ENCODE measurements at places on chromosomes 7 and 10.

DNA sequence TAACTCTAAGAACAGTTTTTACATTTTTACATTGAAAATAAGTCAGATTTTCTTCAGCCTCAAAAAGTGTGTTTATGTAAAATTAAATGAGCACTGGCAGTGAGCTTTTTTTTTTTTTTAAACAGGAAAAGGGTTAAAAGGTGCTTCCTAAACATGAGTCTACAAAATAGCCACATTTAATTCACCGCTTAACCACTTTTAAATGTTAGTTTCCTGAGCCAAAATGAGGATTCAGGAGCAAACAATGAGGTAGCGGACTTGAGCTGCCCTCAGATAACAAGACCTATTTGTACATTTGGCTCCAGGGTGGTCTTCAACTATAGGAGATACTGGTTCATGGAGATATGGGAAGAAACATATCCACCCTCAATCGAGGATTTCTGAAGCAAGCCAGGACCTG, 22.8 kb downstream of the AKR1C3 start:
- no peak for DNase-seq

DNA sequence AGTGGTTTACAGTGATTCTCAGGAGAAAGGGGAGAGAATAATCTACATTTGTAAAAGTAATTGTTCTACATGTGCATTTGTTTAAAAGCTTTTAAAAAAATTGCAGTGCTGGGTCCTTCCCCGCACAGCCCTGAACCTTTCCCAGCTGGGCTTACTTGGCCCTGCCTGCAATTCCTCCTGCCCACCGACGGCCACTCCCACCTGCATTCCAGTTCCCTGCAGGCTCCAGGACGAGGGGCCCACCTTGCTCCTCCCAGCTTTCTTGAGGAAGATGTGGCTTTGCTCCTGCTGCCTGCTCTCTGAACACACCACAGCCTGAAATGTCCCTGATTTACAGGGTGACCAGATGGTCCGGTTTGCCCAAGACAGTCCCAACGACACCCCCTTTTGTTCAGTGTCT, 222.7 kb downstream of the PRPF18 start:
- no peak for DNase-seq

DNA sequence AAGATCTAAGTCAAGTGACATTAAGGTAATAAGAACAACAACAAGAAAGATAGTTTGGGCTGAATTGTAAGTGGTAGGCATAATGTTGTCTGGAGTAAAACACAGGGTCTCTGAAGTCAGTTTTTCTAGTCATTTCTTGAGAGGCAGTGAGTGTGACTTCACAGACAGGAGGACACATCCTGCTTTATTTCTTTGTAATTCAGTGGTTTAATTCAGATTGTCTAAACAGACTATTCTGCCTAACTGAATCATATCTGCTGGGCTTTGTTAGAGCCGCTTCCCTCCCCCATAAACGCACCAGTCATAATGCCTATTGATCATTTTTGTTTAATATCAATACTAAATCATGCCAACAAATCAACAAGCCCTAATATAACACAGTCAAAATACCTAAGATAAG, 46.8 kb downstream of the AGK start:
- no peak for DNase-seq

- DNase-seq = no peak
Observed at GRCh38 chr7:80060218-80060806, 74.3 kb upstream of the GNAI1 start.

GRCh38 chr10:11794566-11794965, 28.6 kb upstream of the PROSER2 start:
- no peak for DNase-seq

DNA sequence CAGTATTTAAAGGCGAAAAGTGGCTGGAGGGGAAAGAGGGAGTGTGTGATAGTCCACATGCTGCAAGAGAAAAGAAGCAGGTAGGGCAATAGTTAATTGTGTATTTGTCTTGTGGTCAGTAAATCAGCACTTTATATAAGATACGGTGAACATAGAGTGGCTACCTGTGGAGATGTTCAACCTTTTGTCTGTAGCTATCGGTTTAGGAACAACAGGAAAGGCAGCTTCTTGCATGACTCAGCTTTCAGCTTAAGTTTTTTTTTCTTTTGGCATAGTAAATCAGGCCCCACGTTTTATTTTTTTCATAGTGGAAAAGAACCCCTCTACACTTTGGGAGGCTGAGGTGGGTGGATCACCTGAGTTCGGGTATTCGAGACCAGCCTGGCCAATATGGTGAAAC, 14.2 kb upstream of the MTPN start:
- DNase-seq = no peak

DNA sequence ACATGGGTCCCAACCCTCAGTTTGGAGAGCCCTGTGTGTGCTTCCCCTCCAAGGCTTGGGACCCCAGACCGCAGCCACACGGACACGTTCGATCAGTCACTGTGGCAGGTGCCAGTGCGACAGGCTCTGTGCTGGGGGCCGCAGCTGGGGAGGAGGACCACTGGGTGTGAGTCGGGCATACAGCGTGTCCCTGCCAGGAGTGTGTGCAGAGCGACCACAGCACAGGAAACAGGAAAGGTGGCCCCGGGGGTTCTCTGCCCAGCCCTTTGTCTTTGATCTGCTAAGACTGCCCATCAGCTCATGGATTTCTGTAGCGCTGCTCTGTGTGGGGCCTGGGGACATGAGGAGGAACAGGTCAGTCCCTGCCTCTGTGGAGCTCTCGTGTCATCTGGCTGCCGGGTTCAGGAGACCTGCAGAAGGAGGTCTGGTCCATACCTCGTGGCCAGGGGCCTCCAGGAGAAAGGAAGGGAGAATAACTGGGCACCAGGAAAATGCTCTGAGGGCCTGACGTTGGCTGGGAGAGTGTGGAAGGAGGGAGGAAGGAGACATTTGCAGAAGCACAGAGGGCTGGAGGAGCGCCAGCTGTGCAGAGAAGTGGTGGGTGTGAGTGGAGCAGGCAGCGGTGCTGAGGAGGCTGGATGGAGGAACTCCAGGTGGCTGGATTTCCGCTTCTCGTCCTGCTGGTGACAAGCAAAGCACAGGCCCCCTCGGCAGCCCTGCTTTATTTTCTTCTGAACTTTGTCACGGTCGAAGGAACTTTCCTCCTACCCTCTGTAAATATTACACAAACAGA, 4.1 kb downstream of the NUDT1 start:
- no peak for DNase-seq

DNA sequence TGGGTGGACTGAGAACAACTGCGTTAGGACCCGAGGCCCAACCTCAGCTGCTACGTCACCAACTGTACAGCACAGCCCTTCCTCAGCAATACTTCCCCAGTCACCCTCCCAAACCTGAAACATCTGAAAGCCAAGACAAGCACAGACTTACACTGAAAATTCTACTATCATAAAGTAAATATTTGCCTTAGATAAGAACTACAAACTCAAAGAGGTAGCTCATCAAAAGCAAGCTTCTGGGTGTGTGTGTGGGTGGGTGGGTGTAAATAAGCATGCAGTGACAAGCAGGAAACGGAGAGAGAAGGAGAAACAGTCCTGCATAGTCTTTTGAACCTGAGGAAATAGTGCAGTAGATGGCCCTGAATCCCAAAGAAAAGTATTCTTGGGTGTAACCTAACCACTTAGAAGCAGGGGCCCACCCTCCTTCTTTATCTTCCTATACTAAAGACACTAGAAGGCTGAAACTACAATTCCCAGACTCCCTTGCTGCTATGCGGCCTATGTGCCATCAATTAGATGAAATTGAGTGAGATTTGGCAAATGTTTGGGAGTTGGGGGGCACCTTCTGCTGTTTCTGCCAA, 18.7 kb downstream of the SLC25A13 start:
- no peak for DNase-seq

GRCh38 chr10:74955796-74956195, 129.4 kb downstream of the KAT6B start:
- DNase-seq = no peak

DNA sequence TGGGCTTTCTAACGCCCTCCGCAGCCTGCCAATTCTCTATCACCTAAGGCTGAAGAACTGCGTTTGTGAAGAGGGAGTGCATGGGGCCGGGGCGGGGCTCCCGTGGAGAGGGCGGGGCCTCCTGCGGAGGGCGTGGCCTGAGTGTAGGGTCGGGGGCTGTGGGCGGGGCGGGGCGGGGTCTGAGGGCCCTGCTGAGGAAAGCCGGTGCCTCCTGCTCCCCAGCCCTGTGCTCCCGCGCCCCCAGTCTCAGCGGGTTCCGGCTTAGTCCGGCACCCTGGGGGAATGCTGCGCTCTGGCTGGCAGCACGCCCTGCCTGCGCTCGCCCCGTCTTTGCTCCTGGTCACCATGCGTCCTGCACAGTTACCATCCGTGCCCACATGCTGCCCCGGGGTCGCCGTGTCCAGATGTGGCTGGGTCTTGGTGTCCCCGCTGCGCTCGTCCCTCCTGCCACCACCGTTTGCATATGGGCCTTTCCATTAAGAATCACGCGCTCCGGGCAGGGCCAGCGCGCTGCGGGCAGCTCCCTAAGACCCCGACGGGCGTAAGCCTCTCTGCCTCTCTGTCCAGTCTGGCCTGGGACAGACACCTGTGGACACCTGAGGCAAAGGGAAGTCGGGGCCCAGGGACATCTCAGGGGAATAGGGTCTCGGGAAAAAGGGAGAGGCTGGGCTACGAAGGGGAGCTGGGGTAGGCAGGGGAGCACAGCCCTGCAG, 144.0 kb upstream of the RET start:
- DNase-seq = no peak

DNA sequence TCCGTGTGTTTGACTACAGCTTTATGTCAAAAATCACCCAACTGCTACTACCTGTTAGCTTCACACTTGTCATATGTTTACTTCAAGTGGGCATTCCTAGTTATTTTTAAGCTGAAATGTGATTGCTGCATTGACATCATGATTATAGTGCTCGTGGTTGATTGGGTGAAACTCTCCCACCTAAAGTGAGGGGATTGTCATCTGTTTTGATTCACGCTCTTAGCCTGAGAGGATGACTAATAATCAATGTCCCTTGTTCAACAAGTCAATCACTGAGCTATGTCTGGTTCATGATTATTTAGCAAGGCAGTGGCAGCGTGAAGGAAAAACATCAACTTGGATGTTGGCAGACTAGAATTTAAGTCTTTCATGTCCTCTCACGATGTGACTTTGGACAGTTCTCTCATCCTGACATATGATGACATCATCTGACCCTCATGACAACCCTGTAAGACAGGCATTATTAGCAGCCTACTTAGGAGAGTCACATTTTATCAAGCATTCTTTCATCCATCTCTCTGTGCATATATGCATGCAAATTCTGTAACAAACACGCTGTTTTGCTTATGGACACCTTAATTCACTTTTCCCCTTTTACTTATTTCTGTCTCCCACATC, 352.6 kb upstream of the ZMIZ1 start:
- DNase-seq = no peak

DNA sequence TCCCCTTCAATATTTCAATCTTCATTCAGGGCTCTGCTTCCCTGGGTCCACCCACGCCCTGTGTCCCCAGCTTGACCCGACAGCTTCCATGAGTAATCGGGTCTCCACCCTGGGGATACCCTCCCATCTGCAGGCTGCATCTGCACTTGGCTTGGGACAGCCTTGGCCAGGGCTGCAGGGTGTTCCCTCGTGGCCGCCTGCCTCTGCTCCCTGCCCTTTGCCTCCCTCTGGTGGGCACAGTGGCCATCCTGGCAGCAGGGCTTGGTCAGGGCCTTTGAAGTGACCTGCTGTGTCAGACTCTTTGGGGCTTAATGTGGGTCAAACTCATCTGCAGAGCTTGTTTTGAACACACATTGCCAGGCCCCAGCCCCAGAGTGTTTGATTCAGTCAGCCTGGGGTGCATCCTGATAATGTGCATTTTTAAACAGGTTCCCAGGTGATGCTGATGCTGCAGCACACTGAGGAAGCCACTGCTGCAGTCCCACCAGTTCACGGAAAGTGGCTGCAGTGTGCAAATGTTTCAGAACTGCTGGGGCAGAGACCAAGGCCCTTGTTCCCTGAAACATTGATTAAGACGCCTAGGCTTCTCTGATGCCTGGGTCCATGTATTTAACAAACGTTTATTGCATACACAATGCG, 80.7 kb upstream of the SEC61G start:
- DNase-seq = no peak

DNA sequence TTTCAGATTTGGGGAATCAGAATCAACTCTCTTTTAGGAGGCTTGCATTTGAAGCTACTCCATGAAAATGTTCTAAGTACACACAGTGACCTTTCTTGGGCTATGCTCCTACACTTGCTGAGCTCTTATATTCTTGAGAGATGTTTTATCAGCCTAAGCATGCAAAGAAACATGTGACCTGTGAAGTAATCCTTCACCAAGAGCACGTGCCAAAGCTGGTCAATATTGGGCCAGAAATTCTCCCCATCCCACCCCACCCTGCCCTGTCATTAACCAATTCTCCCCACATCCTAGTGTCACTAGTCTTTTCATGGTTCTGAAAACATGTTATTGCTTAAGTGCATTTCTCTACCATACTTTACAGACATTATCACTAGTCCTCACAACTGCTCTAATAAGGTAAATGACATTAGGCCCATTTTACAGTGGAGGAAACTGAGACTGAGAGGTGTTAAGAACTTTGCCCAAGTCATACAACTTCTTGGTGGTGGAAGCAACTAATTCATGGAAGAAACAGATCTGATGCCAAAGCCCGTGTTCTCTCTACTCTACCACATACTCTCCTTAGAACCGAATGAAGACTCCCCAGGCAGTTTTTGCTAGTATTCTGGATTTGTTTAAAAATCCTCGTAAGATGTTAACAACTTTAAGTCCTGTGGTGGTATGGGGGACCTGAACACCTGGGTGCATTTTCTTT, 200.6 kb downstream of the PTEN start:
- no peak for DNase-seq

DNA sequence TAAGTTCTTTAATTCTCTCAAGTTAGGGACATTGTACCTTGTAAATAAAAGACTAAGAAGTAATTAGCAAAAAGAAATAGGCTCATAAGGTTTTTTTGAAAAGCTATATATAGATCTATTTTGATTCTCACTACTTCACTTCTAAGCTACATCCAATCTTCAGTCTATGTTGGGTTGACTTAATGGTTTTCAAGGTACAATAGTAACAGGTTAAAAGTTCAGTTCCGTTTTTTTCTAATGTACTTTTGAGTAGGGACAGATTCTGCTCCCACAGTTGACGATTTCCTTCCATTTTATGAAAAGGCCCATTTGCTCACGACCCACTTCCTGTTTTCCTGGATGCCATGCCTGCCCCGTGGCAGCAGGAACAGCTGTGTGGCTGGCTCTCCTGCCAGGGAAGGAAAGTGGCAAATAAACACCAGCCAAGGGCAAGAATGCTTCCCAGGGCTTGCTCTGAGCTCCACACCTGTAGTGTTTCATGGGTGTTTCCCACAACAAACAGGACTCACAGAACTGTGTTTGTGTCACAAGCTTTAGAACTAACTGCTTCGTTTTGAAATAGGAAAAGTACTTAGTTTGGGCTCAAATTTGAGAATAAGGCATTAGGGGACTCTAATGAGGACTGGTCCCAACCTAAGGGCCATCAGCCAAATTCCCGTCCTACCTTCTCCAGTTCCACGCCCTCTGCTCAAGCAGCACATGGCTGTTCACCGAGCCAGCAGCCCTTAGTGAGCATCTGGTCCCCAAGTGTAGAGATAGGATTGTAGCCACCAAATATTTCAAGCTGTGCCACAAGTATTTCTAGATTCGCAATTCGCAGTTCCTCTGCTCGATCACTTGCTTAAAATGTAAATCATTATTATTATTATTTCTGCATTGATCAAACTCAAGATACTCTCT, 240.7 kb downstream of the COBL start:
- no peak for DNase-seq

GRCh38 chr10:63208986-63209385, 75.9 kb downstream of the NRBF2 start:
- DNase-seq = no peak

Measured in activated CD4-positive, CD25-positive, alpha-beta regulatory T cell treated with anti-CD3 and anti-CD28 coated beads, Interleukin-2, amount 50 U/mL, for 16 hours (primary cell).